Activated T-cell treated with anti-CD3 and anti-CD28 coated beads for 24 hours (primary cell): ENCODE measurements at places on chromosomes 5 and 9.

GRCh38 chr9:98573749-98574278 is 134.9 kb downstream of the GABBR2 start:
- no peak for DNase-seq

- DNase-seq = no peak
These were observed 94.3 kb downstream of the DAP start for GRCh38 chr5:10666531-10667299.

DNA sequence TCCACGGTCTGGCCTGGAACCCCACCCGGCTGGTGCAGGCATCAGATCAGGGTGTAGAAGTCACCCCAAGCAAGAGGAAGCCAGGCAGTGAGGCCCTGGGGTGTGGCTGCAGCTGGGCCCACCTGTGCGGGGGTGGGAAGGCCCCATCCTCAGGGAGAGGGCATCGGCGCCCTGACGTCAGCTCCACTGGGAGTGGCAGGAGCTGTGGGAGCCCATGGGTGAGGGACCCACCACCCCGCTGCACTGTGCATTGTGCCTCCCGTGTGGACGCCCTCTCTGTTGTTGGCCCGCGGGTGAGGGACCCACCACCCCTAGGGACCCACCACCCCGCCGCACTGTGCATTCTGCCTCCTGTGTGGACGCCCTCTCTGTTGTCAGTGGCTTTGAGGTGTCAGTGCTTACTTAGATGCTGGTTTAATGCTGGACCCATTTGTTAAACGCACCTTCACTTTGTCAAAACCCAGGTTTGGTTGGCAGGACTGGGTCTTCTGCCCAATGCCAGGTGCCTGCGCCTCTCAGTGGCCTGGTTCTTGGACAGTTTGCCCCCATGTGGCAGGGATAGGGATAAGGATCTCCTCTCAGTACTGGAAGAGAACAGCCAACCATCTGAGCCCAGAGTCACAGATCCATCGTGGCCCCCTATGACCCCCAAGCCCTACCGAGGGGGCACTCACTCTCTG is 6.9 kb upstream of the EXOC3 start:
- no peak for DNase-seq

DNA sequence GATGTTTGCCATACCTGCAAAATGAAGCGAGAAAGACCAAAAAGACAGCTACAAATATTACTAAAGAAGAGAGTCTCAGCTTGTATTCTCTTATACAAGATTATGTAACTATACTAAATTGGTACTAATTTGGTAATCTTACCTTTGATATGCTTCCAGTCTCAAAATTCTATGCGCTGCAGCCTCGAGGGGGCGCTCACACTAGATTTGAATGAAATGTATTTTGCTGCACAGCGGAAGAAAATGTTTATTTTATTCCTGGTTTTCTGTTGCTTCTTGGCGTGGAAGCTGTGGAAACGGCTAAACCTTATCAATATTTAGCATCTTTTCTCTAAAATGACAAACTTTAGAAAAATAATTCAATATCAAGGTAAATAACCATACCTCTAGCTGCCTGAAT is 267.0 kb upstream of the NUDT12 start:
- no peak for DNase-seq

GRCh38 chr5:122879076-122879475 is 33.7 kb downstream of the SNX24 start:
- no peak for DNase-seq

GRCh38 chr9:116174347-116174746 is 20.8 kb downstream of the PAPPA start:
- DNase-seq = no peak

DNA sequence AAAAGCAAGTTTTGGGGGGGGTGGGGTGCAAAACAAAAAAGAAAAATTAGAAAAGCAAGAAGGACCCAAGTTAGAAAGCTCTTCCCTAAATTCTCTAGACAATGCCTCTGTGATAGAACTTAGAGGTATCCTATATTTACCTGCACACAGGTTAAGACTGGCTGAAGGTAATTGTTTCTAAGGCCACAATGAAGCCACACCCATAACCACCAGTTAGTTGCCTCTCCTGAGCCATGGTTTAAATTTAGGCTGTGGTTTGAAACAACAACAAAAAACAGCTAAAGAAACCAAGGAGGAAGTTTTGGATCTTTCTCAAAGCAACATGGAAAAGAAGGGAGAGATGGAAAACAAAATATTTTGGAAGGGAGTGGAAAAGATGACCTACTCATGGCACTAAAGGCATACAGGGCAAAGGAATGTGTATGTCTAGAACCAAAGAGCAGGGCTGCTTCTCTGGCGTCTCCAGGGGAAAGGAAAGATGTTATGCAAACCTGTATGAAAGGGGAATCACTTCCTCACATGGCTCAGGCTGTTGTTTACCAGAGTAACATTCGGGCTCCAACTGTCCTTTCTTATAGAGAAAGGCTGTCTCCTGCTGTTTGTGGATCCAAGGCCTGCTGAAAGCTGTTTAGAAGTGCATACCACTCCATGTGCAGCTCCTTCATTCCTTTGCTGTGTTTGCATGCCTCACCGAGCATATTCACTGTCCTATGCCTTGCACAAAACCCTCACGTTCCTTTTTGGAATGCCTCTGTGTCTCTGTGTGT is 408.9 kb upstream of the MPDZ start:
- no peak for DNase-seq

- no peak for DNase-seq
These were observed 159.0 kb downstream of the NR2F1-AS1 start for GRCh38 chr5:93421987-93422401.

GRCh38 chr9:127450243-127450760 is 904 bp downstream of the RPL12 start:
- no peak for DNase-seq

- no peak for DNase-seq
These were observed 29.2 kb downstream of the IL6ST start for GRCh38 chr5:55965525-55965924.

DNA sequence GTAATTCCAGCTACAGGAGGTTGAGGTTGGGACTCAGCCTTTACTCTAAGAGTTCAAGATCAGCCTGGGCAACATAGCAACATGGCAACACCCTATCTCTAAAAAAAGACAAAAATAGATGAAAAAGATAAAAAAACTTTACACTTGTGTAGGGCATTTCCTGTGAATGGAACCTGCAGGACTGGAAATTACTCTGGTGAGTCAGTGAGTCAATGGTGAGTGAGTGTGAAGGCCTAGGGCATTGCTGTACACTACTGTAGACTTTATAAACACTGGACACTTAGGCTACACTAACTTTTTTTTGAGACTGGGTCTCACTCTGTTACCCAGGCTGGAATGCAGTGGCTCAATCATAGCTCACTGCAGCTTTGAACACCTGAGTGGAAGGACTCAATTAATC is 19.5 kb upstream of the ARSI start:
- no peak for DNase-seq

DNA sequence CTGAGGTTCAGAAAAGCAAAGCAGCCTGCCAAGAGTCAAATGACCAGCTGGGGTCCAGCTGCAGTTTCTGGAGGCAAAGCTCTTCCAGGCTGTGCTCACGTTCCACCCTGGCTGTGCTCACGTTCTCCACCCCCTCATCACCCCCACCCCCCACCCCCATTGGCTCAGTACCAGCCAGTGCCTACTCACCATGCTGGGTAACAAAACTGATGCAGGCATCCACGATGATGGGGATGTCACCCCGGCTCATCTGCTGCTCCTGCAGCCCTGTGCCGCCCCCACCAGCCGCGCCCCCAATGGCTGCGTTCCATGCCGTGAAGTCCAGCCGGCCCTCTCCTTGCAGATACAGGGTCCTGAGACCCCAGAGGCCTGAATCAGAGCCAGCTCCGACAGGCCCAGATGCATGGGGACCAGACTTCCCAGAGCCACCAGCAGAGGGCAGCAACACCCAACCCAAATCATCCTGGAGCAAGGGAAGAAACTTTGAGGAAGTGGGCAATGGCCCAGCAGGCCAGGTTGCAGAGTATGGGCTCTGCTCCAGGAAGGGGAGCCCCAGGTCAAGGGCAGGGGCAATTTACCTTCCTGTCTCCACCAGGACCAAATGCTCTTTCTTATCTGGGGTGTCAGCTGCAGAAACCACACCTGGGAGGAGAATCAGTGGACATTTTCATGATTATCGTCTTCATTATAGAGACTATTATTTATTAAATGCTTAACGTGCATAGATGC is 13.7 kb upstream of the FCHSD1 start:
- peak; percentile 65 for DNase-seq

DNA sequence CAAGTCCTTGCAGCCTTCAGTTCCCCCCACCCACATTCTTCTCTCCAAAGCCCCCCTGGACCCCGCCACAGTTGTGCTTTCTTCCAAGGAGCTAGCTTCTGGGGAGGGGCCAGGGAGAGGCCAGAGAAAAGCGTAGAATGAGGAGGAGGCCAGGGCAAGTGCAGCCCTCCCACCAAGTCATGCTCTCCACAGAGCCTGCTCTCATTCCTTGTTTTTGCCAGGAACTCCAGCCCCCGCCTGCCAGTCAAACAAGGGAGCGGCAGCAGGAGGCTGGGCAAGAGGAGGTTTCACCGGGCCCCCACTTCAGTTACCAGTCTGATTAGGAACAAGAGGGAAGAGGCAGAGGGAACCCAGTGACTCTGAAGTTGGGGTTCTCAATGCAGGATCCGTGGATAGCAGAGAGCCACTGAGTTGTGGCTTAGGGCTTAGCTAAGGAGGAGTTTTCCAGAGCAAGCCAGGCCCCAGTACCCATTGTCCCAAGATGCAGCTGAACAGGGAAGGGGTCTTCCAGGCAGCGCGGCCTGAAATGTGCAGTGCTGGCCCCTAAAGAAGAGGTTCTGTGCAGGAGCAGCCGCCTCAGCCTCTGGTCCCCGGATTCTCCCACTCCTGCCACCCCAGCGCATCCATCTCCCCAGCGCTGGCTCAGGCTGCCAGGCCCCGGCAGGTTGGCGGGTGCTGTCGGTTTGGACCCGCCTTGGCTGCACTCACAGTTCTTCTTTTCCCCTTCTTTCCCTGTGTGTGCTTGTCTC is 120.6 kb downstream of the DAB2IP start:
- DNase-seq = no peak

DNA sequence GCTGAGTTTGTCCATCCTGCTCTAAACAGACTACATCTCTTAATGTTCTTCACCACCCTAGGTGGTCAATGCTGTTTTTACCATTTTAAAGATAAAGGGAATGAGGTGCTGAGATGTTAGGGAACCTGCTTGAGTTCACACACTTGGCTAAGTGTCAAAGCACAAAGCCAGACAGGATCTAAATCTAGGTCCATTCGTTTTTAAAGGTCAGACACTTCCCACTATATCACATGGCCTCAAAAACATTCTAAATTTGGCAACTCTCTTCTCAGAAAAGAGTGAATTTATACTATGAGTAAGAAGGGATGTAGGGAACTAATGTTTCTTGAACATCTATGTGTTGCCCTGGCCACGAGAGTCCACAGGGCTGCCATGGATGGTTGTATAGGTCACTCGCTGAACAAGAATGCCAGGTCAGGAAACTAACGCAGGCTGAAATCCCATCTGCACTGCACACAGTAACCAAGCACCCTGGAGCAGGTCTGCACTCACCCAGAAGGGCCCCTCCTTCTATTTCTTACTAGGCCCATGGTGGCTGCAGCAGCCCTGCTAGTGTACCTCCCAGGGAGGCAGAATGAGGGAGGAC is 213.0 kb downstream of the SPOCK1 start:
- no peak for DNase-seq

- no peak for DNase-seq
These were observed 98.0 kb upstream of the MAP1B start for GRCh38 chr5:72009280-72009679.

DNA sequence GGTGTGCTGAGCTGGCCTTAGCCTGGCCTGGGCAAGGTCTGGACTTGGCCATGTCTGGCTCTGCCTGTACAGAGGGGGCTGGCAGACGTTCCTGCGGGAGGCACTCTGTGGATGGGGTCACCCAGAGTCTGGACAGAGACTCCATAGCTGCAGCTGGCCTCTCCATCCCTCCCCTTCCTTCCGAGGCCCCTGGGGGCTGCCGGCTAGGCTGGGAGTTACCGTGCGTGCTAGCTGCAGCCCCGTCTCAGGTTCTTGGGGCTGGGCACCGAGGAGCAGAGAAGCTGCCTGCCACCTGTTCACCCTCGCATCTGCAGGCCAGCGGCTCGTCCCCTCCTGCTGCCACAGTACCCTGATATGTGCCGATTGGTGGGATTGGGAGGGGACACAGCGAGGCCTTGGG is 63.4 kb downstream of the RXRA start:
- no peak for DNase-seq

DNA sequence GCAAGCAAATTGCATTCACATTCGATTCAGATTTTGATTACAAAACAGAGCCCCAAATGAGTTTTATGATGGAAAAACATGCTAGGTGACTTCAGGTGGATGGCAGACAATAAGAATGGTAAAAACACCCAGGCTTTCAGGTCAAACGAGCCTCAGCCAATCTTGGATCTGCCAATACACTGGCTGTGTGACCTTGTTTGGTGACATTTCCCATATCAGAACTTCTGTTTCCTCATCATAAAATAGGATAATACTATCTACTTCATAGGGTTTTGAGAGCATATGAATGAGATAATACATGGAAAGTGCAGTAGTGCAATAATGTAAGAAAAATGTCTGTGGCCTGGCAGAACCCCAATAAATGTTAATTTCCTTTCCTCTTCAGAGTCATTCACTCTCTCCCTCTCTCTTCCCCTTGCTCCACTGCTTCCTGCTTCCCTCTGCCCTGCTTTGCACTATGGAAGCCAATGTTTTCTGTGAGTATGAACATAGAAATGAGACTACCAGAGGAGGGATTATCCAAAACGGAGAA is 54.7 kb downstream of the SH3RF2 start:
- no peak for DNase-seq

- no peak for DNase-seq
These were observed 16.2 kb upstream of the ITGA1 start for GRCh38 chr5:52771343-52772039.

DNA sequence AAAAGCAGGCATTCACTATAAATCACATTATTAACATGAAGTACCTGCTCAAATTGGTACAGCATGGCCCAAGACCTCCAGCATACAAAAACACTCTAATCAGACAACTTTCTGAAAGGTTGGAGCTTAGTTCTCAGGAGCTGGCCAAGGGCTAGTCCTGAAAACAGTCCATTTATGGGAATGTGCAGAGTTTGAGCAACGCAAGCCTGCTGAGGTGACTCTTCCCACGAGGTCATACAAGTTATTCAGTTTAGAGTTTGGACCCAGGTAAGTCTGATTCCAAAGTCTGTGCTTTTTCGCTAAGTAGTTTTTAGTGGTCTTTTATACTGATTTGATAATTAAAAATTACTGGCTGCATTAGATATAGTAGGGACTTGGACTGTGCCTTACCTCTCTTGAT is 52.6 kb downstream of the AP3S1 start:
- DNase-seq = no peak

DNA sequence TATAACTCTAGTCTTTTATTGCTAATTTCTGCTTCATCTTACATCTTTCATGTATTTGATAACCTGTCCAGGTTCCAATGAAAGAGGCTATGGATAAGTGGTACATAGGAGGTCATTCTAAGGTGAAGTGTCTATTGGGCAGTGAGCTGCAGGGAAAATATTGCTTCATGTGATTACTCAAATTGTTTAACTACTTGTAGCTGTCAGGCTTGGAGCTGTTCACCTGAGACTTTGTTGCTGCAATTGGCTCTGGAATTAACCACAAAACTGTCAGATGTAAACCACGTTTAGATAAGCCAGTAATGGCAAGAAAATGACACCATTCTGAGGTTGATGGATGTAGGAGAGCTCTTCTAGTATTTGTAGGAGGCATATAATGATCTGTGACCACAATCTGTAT is 26.0 kb downstream of the ADAMTSL1 start:
- DNase-seq = no peak

- no peak for DNase-seq
These were observed 1200.6 kb downstream of the PTPRD start for GRCh38 chr9:9412241-9412640.

GRCh38 chr9:36158917-36159316 is 10.3 kb upstream of the CCIN start:
- no peak for DNase-seq
